ENCODE measurements at places on chromosomes 1 and 21. TPM values are rescaled to one million over a fixed set of nuclear protein-coding genes. Genes with fewer than 3 reads are reported as not detected.

DNA sequence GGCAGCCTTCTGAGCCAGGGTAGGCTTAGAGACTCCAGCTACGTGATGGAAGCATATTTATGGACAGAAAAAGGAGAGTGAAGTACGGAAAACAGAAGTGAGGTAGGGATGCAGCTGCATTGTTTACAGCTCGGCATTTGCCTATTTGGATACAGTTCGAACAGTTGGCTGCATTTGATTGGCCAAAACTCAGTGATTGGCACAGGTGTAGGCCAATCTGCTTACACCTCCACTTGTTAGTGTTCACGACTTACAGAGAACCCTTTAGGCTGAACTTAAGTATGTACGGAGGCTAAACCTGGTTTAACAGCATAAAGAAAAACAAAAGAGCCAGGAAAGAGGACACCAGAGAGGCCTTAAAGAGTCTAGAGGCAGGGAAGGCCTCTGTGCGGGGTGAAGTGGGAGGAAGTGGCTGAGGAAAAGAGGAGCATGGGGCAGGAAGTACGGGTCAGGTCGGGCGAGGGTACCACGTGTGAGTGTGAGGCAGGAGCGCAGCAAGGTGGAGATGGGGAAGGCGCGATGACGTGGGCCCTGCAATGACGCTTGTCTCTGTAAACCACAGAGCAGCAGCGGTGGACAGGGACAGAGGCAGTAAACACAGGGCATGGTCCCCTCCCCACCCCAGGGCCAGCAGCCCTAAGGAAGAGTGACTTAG lies 32.0 kb downstream of the RSPH1 start:
- peaks cover 2% of the 10 kb centered on the region for H3K27me3 ChIP-seq
- peak overlapping the region; percentile 62 for H3K4me3 ChIP-seq
- H3K4me1 ChIP-seq, result peaks cover 70% of the 10 kb centered on the region
- peak overlapping the region; percentile 93 for H3K27ac ChIP-seq
- peak; percentile 66 for DNase-seq
- H3K36me3 ChIP-seq, result peaks cover 3% of the 10 kb centered on the region

- no peak overlapping the region for H3K27ac ChIP-seq
- peaks cover 47% of the 10 kb centered on the region for H3K27me3 ChIP-seq
- H3K4me1 ChIP-seq, result peaks cover 3% of the 10 kb centered on the region
- no peak for DNase-seq
Measured at GRCh38 chr1:242522996-242523718, 1.3 kb downstream of the PLD5 start.

DNA sequence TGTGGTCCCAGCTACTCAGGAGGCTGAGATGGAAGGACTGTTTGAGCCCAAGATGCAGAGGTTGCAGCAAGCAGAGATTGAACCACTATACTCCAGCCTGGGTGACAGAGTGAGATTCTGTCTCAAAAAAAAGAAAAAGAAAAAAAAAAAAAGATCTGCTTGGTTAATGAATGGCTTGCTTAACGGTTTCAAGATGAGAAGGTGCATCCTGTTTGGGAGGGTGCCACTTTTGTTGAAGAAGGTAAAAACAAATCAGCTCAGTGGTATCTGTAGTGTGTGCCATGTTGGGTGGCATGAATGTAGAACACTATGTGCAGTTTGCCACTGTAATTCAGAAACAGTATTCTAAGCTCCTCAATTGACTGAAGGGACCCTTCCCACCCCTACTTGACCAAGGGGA lies 94.9 kb upstream of the ETV3 start:
- peaks cover 23% of the 10 kb centered on the region for H3K27me3 ChIP-seq
- H3K27ac ChIP-seq, result no peak overlapping the region
- H3K4me3 ChIP-seq, result no peak overlapping the region
- H3K4me1 ChIP-seq, result no peaks in the 10 kb centered on the region

DNA sequence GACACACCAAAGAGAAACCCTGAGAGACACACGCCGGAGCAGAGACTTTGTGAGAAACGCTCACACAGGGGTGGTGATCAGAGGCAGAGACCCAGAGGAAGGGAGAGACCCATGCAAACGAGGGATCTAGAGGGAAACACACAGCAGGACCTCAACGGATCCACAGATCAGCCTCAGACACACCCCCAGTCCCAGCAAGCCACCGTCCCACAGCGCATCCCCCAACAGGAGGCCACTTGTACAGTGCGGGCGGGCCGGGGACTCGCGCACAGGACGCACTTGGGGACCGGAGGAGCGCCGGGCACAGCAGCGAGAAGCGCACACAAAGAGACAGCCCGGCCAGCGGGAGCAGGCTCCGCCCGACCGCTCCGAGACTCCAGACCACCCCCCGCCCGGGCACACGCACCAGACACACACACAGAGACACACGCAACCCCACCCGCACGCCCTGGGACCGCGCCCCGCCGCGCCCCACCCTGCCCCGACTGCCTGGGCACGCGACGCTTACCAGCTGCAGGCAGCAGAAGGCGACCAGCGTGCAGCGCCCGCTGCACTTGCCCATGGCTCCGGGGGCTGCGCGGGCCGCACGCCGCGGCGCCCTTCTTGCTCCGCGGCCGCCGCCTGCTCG lies 587 bp downstream of the NKAIN1 start:
- peaks cover 16% of the 10 kb centered on the region for H3K4me1 ChIP-seq
- peaks cover 53% of the 10 kb centered on the region for H3K27me3 ChIP-seq
- peak; percentile 51 for DNase-seq
- H3K27ac ChIP-seq, result peak overlapping the region; percentile 51
- no peaks in the 10 kb centered on the region for H3K36me3 ChIP-seq

GRCh38 chr1:11058595-11059154 lies 1.1 kb downstream of the SRM start:
- peaks cover 11% of the 10 kb centered on the region for H3K36me3 ChIP-seq
- peaks cover 31% of the 10 kb centered on the region for H3K4me1 ChIP-seq
- H3K4me3 ChIP-seq, result peak overlapping the region; percentile 88
- no peaks in the 10 kb centered on the region for H3K27me3 ChIP-seq
- peak overlapping the region; percentile 87 for H3K27ac ChIP-seq

- DNase-seq, result no peak
- H3K36me3 ChIP-seq, result no peaks in the 10 kb centered on the region
- peaks cover 11% of the 10 kb centered on the region for H3K4me1 ChIP-seq
- peaks cover 57% of the 10 kb centered on the region for H3K27me3 ChIP-seq
- no peak overlapping the region for H3K27ac ChIP-seq
- no peak overlapping the region for H3K4me3 ChIP-seq
Measured at GRCh38 chr1:220884109-220884980, 5.1 kb downstream of the HLX start.

DNA sequence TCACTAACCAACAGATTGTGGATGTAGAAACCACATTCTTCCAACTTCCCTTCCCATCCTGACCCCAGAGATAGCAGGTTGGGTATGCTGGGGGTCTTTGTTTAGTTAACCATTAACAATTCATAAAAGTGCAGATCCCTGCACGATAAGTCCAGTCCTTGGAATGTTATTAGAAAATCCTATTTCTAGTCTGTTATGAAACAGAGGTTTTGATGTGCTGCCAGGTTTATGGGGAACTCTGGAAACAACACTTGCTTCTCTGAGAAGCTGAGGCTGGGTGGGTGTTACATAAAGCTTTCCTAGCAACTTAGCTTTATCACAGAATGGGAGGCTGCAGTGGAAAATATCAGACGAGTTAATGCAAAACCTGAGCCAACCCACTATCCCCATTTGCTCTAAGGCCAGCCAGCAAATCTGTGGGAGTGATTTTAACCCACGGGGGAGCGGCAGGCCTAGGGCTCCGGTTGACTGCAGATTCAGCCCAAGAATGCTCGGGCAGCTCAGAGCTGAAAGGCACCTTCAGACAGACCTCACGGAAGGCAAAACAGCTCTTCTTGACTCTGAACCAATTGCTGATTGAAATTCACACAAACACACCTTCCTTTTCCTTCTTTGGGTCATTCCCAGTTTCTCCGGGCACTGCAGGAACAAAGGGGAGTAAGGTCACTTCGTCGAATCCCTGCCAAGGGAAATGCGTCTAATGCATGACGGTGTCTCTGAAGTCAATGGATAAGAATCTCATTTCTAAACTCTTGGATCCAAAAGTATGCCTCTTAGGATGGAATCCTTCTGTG lies 111.7 kb upstream of the IRF2BP2 start:
- H3K4me1 ChIP-seq, result peaks cover 46% of the 10 kb centered on the region
- H3K27ac ChIP-seq, result no peak overlapping the region
- H3K27me3 ChIP-seq, result no peaks in the 10 kb centered on the region
- H3K36me3 ChIP-seq, result no peaks in the 10 kb centered on the region
- DNase-seq, result no peak

DNA sequence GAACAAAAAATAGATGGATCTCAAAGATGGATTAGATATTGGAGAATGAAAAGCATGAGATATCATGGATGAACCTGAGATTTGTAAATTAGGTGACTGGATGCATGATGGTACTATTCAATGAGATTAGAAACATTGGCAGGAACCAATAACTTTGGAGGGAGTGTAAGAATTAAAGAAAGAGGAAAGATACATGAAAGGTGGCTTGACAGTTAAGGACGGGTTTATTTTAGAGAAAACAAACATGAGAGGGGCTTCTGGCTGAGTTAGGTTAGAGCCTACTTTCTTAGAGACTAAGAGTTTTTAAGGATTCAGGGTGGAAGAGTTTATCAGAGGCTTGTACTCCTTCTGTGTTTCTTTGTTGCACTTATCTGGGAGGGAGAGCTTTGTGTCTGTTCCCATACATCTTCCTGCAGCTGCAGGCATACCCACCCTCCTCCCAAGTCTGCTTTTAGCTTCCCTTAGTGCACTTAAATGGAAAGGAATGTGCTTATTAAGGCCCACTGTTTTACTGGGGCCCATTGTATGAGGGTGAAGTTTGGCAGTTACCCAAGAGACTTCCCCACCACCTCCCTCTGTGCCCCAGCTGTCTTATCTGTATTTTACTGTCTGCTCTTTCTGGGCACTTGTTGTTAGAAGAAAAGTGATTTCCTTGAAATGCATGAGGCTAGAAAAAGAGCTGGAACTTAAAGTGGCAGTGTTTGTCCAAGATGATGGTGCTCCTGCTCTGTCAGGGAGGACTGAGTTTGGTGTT lies 26.1 kb upstream of the CR2 start:
- H3K4me3 ChIP-seq, result no peak overlapping the region
- H3K36me3 ChIP-seq, result no peaks in the 10 kb centered on the region
- peaks cover 11% of the 10 kb centered on the region for H3K27me3 ChIP-seq
- no peak overlapping the region for H3K27ac ChIP-seq
- no peak for DNase-seq

- no peak for DNase-seq
- peaks cover 1% of the 10 kb centered on the region for H3K36me3 ChIP-seq
- H3K4me3 ChIP-seq, result no peak overlapping the region
- H3K27me3 ChIP-seq, result peaks cover 44% of the 10 kb centered on the region
- H3K27ac ChIP-seq, result no peak overlapping the region
- no peaks in the 10 kb centered on the region for H3K4me1 ChIP-seq
Measured at GRCh38 chr1:207935166-207935583, 24.2 kb upstream of the CD34 start.

GRCh38 chr21:34596561-34597271 lies 18.2 kb downstream of the RCAN1 start:
- no peak overlapping the region for H3K27ac ChIP-seq
- H3K4me3 ChIP-seq, result no peak overlapping the region
- H3K27me3 ChIP-seq, result no peaks in the 10 kb centered on the region
- H3K4me1 ChIP-seq, result no peaks in the 10 kb centered on the region

GRCh38 chr1:168260393-168260792 lies 20.3 kb upstream of the TBX19 start:
- no peak overlapping the region for H3K27ac ChIP-seq
- no peak overlapping the region for H3K4me3 ChIP-seq
- DNase-seq, result no peak
- H3K4me1 ChIP-seq, result peaks cover 10% of the 10 kb centered on the region
- peaks cover 51% of the 10 kb centered on the region for H3K36me3 ChIP-seq

- H3K36me3 ChIP-seq, result peaks cover 3% of the 10 kb centered on the region
- H3K4me3 ChIP-seq, result no peak overlapping the region
- DNase-seq, result no peak
- H3K4me1 ChIP-seq, result no peaks in the 10 kb centered on the region
Measured at GRCh38 chr1:109322974-109323373, 16.2 kb upstream of the MYBPHL start.

GRCh38 chr21:44407493-44407892 lies 47.8 kb upstream of the LRRC3 start:
- no peaks in the 10 kb centered on the region for H3K27me3 ChIP-seq
- H3K27ac ChIP-seq, result peak overlapping the region; percentile 86
- no peak overlapping the region for H3K4me3 ChIP-seq
- H3K4me1 ChIP-seq, result no peaks in the 10 kb centered on the region
- no peak for DNase-seq

- no peaks in the 10 kb centered on the region for H3K4me1 ChIP-seq
- H3K4me3 ChIP-seq, result no peak overlapping the region
- H3K27ac ChIP-seq, result no peak overlapping the region
- no peak for DNase-seq
Measured at GRCh38 chr1:248696774-248697173, 5.8 kb downstream of the OR14I1 start.

DNA sequence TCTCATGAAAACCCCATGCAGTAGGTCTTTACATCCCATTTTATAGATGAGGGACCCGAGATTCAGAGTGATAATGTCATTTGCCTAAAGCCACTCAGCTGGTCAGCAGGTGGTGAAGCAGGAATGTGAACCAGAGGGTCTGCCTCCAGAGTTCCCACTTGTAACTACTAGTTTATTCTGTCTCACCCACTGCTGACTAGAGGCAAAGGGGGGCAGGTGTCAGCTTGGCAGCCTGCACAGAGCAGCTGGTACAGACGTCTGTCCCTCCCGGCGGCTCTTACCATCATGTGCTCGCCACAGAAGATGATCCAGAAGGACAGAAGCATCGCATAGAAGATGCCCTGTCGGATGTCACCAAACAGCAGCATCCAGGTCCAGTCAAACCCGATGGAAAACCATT lies 82.4 kb downstream of the WLS start:
- no peak overlapping the region for H3K4me3 ChIP-seq
- no peak overlapping the region for H3K27ac ChIP-seq
- H3K4me1 ChIP-seq, result no peaks in the 10 kb centered on the region
- H3K27me3 ChIP-seq, result no peaks in the 10 kb centered on the region
- DNase-seq, result no peak

GRCh38 chr1:46724991-46725735 lies 6.2 kb upstream of the EFCAB14 start:
- H3K4me3 ChIP-seq, result no peak overlapping the region
- peaks cover 5% of the 10 kb centered on the region for H3K4me1 ChIP-seq
- peak; percentile 52 for DNase-seq

GRCh38 chr1:43992232-43992995 lies 1.0 kb downstream of the CCDC24 start:
- H3K4me3 ChIP-seq, result peak overlapping the region; percentile 91
- H3K27ac ChIP-seq, result no peak overlapping the region
- peaks cover 13% of the 10 kb centered on the region for H3K4me1 ChIP-seq
- H3K36me3 ChIP-seq, result no peaks in the 10 kb centered on the region
- DNase-seq, result no peak
- H3K27me3 ChIP-seq, result no peaks in the 10 kb centered on the region

DNA sequence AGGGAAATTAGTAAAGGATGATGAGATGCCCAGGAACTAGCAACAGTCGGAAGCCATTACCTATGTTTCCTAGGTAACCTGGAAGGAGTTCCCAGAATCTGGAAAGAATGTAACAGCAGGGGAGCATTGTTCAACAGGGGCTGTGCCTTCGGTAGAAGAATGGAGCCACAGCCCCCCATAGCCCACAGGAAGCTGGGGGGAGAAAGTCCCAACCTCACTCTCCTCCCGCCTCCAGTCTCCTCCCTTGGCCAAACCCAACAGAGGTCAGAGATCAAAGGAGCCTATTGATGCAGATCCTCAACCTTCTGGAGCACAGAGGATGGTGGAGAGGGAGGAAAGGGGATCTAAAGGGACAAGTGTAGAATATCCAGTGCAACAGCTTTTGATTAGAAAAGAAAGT lies 131.5 kb upstream of the SLC44A3 start:
- H3K36me3 ChIP-seq, result no peaks in the 10 kb centered on the region
- H3K27me3 ChIP-seq, result peaks cover 20% of the 10 kb centered on the region
- no peaks in the 10 kb centered on the region for H3K4me1 ChIP-seq
- DNase-seq, result no peak

The TRIM63 gene
- not detected for total RNA-seq

The CD1B gene
- not detected for total RNA-seq

The RORC gene
- 1.4 TPM for total RNA-seq

The PLA2G2F gene
- not detected for total RNA-seq

The OR10Z1 gene
- total RNA-seq, result not detected

The CACNA1S gene
- not detected for total RNA-seq

The RXFP4 gene
- 0.26 TPM for total RNA-seq

Data from activated naive CD8-positive, alpha-beta T cell treated with anti-CD3 and anti-CD28 coated beads, Interleukin-2, amount 10 ng/mL, durations not matched to agents 7 days and 5 days (primary cell).